ENCODE measurements at places on chromosomes 1 and 21.

GRCh38 chr1:34087986-34088385, 77.0 kb downstream of the CSMD2 start:
- DNase-seq = no peak

- no peak for DNase-seq
Measured at GRCh38 chr1:74772945-74773344, 40.0 kb downstream of the TYW3 start.

GRCh38 chr1:119883826-119884225, 12.5 kb downstream of the ADAM30 start:
- DNase-seq = no peak

- peak; percentile 49 for DNase-seq
Measured at GRCh38 chr21:29849735-29850176, 90.0 kb downstream of the GRIK1 start.

DNA sequence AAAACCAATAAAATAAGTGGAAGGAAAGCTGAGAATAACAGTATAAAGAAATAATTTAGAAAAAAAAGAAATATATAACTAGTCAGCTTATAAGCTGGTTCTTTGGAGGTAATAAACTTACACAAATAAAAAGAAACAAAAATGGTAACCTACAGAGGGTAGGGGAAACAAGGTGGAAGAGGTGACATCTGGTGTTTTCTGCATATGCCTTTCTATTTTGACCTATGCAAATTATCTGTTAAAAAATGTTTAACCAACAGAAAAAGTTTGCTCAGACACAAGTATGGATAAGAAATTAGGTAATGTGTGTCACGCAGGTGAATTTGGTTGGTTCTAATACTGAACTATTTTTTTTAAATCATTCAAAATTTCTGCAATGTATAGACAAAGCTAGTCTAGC, 53.6 kb upstream of the DMRTA2 start:
- no peak for DNase-seq
